ENCODE measurements at places on chromosomes 5 and 9.

DNA sequence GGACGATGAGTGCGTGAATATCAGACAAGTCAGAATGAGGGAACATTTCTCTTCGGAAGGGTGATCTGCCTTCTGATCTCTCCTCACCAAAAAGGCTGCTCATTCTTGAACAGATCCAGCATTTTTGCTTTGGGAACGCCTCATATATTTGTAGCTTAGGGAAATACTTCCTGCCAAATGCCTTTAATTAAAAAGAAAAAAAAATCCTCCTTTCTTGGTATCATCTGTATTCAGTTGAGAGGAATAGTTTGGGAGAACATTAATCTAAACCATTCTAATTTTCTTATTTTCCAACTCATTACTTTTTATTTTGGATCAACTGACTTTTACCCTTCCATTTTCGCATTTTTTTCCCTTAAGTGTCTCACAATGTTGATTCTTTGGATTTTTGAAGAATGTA, 163.4 kb downstream of the SNX18 start:
- no peak for DNase-seq

DNA sequence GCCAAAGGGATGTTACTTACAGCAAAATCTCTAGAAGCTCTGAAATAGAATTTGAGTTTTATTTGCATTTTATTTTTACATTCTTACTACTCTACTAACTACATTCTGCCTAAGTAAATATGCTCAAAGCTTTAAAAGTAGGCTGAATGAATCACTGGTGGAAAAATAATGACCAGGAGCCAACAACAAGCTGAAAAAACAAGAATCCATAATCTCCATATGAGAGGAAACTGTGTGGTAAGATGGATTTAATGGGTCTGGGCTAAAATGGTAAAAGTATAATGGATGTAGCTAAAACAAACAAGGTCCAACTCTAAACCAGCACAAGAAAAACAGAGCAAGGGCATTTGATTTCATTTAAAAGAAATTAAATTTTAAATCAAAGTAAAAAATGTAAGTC, 525.8 kb upstream of the FTMT start:
- DNase-seq: no peak

- DNase-seq: no peak
Measured at GRCh38 chr5:37831821-37832534, 7.9 kb downstream of the GDNF start.

DNA sequence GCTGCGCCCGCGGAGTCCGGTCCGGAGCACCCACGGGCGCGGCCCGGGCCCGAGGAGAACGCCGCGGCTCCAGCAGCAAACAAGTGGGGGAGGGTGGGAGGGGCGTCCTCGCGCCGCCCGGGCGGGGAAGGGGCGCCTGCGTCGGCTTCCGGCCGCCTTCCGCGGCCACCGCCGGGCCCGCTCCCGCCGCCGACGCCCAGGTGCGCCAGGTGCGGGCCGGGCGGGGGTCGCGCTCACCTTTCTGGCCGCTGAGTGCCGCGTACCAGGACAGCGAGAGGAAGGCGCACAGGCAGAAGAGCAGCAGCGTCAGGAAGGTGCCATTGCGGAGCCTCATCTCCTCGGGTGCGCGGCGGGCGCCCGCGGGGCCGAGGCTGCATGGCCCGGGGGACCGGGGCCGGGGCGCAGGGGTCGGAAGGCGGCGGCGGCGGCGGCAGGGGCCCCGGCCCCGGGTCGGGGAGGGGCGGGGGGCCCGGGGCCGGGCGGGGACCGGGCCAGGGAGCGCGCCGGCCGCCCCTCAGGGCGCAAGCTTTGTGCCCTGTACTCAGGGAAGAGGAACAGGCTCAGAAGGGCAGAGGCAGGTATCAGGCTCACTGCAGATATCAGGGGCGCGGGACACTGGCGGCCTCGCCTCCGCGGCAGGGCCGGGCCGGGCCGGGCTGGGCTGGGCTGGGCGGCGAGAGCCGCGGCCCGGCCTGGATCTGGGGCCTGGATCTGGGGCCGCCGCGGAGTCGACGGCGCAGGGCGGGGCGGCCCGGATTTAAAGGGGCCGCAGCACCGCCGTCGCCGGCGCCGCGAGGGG, at the start of gene MGAT4B:
Gene MGAT4B (minus strand): TSS at position 617 of the 799 bp plus-strand sequence. CDS start 283 bp downstream, at position 334.
- no peak for DNase-seq

DNA sequence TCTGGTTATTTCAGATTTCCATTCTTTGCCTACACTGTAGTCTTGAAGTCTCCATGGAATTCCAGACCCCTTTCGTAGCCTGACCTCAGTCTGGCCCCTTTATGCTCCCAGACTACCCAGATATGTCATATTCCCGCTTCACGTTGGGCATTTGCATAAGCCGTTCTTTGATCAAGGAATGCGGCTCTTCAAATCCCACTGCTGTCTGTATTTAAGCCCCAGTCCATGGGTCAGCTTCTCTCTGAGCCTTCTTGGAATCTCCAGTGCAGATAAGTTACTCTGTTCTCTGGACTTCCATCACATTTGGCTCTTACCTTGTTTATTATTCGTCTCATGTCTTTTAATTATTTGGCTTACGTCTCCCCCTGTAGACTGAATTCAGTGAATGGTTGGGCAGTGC, 97.4 kb downstream of the PARP8 start:
- no peak for DNase-seq

DNA sequence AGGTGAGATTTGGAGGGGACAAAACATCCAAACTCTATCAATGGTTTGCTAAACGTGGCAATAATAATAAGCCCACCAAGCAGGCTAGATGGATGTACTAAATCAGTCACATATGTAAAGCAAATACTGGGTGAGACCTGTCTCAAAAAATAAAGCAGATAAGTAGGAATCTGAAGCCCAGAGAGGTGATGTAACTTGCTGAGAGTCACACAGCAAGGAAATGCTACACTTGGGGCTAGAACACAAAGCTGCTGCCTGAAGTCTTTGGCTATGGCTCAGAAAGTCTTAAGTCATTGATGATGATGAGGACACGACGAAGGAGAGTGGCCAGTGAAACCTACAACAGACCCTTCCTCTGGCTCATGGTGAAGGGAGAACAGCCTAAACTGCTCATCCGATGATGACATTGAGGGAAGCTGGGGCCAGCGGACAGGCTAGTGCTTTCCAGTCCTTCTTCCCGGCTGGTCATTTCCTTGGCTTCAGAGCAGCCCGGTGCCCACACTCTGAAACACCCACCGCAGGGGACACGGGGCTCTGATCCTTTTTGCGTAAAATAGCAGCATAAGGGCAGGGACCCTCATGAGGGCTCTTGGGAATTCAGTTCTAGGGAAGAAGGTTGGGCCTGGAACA, 14.1 kb downstream of the DUSP1 start:
- no peak for DNase-seq

- DNase-seq: peak; percentile 46
Measured at GRCh38 chr5:150350524-150351344, 6.8 kb upstream of the TCOF1 start.

- no peak for DNase-seq
Measured at GRCh38 chr9:98247831-98248657, 7.4 kb downstream of the TBC1D2 start.

- no peak for DNase-seq
Measured at GRCh38 chr5:166595274-166595951, 1696.0 kb upstream of the WWC1 start.

GRCh38 chr5:55037046-55037771, 13.2 kb downstream of the GZMK start:
- DNase-seq: no peak

DNA sequence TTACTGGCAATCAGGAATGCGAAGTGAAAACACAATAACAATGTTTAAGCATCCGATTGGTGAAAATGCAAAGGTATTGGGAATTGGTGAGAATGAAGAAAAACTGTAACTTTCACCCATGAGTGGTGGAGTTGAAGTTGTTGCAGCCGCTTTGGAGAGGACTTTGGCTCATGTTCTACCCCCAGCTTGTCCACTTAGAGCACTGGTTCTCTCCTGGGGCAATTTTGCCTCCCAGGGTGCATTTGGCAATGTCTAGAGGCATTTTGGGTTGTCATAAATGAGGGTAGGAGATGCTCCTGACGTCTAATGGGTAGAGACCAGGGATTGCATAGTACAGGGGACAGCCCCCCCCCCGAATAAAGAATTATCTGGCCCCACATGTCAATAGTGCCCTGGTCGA, 46.2 kb downstream of the ANKRD33B start:
- DNase-seq: no peak

DNA sequence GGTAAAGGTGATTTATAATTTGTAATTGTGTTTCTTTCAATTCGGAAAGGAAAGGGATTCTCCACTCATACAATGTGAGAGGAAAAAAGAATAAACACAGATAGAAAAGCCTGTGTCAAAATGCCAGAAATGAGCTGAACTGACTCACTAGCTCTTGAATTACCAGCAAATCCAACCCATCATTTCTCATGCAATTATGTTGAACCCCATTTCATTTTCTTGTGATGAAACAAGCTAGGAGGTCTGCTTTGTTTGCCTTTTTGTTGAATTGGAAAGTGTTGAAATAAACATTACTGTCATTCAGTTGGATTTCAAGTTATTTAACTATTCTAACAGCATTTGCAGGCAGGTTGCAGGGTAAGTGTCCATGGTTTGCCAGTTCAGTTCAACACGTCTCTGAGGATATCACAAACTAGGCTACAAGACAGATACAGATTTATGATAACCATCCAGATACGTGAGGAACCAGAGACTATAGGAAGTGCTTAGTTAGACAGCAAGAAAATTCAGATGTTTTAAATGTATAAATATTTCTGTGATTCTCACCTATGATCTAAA, 547.2 kb downstream of the MAT2B start:
- DNase-seq: no peak

GRCh38 chr9:121992571-121993212, 100.4 kb downstream of the TTLL11 start:
- peak; percentile 62 for DNase-seq

GRCh38 chr5:137273511-137273910, 225.6 kb downstream of the SPOCK1 start:
- DNase-seq: no peak

DNA sequence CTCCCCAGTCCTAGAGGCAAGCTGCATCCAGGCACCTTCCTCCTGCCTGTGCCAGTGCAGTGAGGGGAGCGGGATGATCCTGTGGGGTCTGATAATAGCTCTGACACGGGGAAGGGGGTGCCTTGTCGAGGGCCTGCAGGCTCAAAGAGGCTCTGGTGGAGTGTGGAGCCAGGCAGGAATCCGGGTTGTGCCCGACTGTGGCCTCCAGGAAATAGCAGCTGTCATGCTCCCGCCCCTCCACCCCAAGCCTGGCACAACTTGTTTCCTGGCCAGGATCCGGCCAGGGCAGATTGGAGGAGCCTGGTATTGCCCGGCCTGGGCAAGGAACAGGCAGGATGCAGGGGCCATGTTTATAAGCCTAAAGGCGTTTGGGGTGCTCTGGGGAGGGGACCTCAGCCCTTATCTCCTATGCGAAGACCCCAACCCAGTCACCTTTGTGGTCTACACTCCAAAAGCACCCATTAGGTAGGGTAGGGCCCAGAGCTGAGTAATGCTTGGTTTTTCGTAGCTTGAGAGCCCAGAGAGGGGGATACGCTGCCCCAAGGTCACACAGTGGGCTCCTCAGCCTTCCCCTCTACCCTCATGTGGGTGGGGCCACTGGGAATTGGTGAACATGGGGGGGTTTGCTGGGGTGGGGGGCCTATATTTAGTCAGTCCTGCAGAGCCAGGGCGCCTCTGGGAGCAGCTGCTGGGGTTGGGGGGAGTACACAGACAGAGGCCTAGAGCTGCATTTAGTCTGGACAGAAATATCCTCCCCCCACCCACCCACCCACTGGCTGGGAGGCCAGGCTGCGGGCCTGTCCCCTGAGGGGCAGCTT, 12.2 kb downstream of the CXXC5 start:
- no peak for DNase-seq

- DNase-seq: peak; percentile 31
Measured at GRCh38 chr5:65482296-65482735, 596 bp upstream of the ADAMTS6 start.

- no peak for DNase-seq
Measured at GRCh38 chr9:133629221-133630110, 6.7 kb upstream of the DBH start.

DNA sequence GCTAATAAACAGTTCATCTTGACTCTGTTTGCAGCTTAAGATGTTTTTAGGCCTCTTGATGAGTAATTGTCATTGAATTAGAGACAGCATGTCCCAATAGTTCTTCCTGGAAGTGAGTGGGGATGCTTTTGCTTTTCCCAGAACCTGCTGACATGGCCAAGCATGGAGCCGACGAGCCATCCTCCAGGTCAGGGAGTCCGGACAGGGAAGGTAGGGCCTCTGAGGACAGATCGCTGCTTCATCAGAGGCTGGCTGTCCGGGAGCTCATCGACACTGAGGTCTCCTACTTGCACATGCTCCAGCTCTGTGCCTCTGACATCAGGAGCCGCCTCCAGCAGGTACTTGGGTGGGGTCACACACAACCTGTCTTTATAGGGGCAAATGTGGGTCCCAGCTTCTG, 16.3 kb downstream of the ARHGEF37 start:
- DNase-seq: no peak

DNA sequence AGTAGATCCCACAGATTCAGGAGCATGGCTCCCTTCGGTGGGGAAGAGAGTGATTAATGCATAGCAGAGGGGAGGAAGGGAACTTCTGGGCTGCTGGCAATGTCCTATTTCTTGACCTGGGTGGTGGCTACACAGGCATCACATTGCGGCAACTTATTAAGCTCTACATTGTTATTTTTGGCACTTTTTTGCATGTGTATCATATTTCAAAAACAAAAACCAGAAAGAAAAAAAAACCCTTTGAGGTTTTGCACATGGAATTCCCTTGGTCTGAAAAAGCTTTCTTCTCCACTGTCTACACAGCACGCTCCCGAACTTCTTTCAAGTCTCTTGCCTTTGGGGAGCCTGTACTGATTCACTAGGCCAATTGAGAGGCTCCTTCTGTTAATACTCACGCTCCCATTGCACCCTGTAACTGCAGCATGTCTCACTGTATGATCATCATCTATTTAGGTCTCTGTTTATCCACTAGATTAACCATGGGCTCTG, 25.1 kb downstream of the CEMIP2 start:
- DNase-seq: no peak

GRCh38 chr5:82986404-82986803, 90.8 kb downstream of the TMEM167A start:
- DNase-seq: no peak

DNA sequence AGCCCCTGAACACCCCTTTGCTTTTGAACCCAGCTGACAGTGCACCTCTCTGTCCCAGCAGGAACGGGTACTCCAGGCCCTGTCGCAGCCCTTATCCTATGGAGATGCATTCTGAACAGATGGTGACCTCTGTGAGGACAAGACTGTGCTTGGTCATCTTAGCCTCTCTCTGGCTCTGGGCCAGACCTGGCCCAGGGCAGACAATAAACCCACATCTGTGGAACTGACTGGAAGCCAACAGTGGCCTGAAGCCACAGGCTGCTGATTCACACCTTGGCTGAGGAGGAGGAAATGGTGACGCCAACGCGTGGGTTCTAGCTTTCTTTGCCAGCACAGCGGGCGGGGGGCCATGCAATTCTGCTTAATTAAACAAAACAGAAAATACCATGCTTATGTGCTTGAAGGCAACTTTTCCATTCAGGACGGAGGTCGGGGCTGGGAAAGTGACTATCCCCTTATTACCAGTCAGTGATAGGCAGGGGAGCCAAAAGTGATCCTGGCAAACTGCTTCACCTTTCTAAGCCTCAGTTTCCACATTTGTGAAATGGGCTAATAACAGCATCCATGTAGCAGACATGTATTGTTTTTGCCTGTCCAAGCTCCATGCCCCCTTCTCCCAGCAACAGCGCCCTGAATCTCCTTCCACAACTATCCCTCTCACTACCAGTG, 10.8 kb downstream of the SH3PXD2B start:
- DNase-seq: no peak

- DNase-seq: no peak
Measured at GRCh38 chr9:104780796-104781395, 17.0 kb downstream of the NIPSNAP3B start.
